ENCODE measurements at places on chromosomes 7 and 10.

- DNase-seq = no peak
Measured at GRCh38 chr7:24936121-24936824, 43.7 kb downstream of the OSBPL3 start.

DNA sequence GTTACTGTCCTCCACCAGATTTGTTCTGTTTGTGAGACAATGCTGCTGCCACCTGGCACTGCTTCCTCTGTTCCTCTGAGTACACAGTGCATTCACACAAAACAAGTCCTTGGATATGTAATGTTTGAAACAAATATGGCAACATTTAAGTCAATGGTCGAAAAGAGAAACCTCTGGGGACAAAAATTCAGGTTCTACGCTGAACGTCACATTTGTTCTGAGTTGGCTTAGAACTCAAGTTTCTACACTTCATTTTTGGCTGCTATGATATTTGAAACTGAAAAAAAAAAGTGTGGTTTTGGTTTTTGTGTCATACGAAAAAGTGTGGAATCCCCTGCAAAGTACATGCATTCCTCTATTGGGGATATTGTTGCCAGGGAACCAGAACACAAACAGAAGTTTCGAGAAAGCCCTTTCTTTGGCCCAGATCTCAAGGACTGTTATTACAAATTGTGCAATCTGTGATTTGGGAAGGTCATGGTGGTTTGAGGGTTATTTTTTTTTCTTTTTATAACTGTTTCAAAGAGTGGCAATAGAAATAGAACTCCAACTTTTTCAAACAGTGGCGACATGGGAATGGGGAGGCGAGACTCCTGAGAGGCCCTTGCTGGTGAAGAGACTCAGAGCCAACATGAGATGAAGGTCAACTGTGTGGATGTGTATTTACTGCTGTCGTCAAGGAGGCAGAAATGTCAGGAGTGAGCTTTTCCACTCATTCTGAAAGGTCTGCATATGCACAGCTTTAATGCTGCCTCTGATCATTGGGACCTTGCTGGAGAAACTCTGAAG lies 127.5 kb downstream of the CUBN start:
- peak; percentile 70 for DNase-seq

GRCh38 chr7:55545496-55545895 lies 26.8 kb downstream of the VOPP1 start:
- DNase-seq = no peak

DNA sequence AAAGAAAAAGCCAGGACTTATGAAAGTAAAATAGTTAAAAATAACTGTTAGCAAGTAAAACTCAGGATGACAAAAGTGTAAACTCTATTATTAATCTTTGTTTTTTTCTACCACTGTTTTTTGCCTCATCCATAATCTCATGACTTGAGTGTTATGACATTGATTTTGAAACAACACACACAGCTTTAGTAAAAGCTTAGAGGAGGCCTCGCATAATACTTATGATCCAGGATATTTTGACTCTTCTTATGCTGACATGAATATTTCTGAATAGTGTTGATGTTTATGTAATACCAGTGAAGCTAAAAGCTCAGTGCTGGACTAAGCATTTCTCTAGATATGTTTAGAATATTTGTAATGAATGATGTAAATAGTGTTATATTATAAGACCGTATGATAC lies 10.5 kb downstream of the KAT6B start:
- no peak for DNase-seq

GRCh38 chr10:1163204-1163660 lies 107.0 kb downstream of the WDR37 start:
- no peak for DNase-seq

- DNase-seq = no peak
Measured at GRCh38 chr7:70092314-70093204, 494.3 kb downstream of the AUTS2 start.

- no peak for DNase-seq
Measured at GRCh38 chr7:116273283-116273917, 63.1 kb downstream of the TES start.

DNA sequence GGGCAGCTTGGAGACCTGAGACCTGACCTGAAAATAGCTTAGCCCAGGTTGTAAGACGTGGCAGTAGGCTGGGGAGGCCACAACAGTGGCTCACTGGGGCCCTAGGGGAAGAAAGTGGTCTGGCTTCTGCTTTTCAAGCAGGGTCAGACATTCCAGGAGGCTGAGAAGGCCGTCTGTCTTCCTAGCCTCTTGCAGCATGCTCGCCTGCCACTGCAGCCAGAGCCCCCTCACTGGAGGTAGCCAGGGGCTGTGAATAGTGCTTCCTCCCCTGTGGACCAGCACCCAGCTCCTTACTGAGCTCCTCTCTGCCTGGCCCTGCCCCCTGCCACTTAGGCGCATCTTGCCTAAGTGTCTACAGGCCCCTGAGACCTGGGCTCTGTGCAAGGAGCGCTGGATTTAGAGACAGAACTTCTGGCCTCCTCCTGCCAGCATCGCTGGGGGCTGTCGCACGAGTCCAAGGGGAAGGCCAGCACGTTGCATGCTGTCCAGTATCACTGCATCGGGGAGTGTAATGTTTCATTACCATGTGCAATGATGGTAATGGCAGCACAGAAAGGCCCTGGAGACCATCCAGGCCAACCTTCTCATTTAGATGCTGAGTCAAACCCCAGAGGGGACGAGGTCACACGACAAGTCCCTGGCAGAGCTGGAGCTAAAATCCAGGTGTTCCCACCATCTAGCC lies 12.7 kb downstream of the ZMIZ1 start:
- no peak for DNase-seq

- no peak for DNase-seq
Measured at GRCh38 chr10:113059371-113059780, 109.3 kb downstream of the TCF7L2 start.

DNA sequence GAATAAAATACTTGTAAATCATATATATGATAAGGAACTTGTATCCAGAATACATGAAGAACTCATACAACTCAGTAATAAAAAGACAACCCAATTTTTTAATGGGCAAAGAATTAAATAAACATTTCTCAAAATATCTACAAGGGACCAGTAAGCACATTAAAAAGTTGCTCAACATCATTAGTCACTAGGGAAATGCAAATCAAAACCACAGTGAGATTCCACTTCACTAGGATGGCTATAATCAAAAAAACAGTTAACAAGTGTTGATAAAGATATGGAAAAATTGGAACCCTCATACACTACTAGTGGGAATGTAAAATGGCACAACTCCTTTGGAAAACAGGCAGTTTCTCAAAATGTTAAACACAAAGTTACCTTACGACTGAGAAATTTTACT lies 40.3 kb upstream of the YAE1 start:
- no peak for DNase-seq

DNA sequence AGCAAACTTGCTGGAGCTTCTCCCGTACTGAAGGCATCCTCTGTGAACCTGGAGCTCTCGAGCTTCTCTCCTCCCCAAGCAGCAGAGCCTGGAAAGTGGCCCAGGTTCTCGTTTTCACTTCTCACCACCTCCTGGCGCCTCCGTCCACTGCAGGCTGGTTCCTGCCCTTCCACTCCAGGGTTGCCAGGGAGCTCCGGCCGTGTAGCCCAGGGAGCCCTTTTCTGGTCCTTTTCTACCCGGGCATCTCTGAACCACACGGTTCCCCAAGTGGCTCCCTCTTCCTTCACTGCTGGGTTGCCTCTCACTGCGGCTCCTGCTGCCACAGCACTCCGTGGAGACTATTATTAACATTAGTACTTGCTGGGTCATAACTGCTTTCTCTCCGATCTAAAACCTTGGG lies 208.6 kb upstream of the PPP2R2D start:
- no peak for DNase-seq

DNA sequence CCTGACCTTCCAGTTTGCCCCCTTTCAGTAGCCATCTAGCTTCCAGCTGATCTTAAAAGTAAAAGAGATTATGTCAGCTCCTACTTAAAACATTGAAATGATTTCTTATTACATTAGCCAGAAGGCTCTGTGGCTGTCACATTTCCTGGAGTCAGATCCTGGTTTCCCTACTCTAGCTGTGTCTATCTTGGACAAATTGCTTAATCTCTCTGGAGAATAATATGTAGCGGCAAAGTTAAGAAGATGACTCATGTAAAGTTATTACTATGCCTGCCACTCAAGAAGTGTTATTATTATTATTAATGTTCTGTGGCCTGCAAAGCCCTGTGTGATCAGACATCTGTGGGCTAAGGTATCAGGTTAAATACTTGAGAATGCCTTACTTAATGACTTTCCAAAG lies 107.2 kb downstream of the RUNDC3B start:
- DNase-seq = no peak

DNA sequence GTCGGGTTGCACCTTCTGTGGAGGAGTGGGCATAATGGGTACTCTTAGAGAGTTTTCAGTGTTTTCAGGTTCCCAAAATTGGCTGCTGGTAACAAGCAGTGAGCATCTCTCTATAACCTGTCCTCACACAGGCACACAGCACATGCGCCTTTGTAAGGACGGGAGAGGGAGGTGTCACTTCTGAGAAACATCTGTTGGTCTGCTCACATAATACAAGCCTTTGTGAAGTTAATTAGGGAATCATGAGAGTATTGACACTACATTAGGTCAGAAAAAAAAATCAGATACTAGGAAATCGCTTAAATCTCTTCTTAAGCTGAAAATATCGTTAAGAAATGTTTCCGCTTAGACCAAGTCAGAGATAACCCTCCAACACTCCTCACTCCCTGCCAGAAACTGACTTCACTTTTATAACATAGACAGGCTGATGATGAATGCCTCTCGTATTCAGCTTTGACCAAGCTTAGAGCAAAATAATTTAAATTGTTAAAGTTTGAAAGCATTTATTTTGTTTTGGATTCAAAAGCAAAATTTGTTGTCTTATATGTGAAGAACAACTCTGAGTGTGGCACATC lies 769.7 kb downstream of the TNS3 start:
- DNase-seq = no peak

DNA sequence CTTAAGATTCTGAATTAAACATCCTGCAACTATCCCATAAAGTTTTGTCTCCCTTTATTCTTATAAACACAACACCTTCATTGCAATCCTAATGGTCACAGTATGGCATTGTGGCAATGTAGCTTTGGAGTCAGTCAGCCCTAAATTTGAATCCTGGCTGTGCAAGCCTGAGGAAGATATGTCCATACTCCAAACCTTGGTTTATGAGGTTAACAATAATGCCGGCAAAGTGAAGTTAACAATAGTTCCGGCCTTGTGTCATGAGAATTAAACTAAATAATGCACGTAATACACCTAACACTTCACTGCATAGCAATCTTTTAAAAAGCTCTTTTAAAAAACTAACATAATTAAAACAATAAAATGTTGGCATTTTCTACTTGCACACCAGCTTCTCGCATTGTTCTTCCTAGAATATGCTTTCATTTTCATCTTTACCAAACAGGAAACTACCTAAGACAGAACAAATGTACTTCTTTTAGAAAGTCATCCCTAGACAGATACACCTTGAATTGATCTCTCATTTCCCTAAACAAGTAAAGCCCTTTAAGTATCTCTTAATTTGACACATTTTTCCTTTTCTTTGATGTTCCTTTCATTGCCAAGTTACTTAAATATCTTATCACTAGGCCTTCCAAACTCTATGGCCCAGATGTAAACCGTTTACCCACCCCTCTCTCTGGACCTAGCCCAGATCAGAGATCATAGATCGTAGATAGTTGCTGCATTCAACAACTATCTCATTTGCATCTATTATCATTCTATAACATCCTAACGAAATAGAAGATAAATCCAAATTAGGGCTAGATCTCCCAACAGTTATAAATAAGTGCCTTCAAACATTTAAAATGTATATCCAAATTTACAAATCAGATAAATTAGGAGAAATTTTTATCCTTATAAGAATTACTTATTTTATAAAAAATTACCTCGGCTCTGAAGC lies 66.7 kb downstream of the CREB3L2 start:
- DNase-seq = no peak

- DNase-seq = no peak
Measured at GRCh38 chr7:86814661-86815379, 171.1 kb downstream of the GRM3 start.

- no peak for DNase-seq
Measured at GRCh38 chr10:43117777-43118583, 20.3 kb upstream of the CSGALNACT2 start.

DNA sequence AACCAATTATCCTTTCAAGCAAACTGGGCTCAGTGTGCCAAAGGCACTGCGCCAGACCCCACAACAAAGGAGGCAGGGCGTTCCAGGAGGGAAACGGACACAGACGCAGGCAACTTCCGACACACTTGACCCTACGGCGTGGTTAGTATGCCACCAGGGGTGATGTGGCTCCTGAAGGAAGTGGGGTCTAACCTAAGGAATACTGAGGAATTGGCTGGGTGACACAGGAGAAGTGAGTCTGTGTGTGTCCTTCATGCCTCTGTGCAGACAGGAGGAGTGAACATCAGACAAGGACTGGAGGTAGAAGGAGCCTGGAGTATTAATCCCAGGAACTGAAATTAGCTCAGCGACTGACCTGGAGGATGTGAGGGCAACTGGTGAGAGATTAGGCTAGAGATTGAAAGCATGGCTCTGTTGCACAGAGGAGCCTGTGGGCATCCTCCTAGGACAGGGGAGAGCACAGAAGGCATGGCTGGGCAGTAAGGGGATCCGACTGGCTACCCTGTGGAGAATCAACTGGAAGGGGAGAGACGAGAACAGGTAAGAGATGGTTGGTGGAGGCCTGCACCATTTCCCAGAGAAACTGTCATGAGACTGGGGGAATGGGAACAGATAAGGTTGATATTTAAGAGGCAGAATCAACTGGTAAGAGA lies 27.8 kb downstream of the GSDME start:
- DNase-seq = no peak

DNA sequence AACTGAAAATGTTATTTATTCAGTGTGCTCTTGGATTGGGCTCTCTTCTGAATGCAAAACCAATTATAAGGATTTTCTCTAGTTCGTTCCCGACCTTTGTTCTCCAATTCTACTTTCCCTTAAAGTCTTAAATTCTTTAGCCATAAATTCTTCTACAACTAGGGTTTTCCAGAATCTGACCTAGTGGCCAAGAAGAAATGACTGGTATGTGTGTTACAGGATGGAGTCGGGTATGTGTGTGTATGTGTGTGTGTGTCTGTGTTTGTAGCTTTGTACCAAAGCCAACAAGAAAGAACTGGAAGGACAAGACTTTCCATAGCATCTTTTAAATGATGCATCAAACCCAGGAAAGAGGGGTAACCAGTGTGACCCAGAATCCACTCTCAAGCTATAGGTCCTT lies 25.8 kb upstream of the LEP start:
- no peak for DNase-seq

- DNase-seq = no peak
Measured at GRCh38 chr10:131196176-131196885, 115.2 kb downstream of the TCERG1L start.

DNA sequence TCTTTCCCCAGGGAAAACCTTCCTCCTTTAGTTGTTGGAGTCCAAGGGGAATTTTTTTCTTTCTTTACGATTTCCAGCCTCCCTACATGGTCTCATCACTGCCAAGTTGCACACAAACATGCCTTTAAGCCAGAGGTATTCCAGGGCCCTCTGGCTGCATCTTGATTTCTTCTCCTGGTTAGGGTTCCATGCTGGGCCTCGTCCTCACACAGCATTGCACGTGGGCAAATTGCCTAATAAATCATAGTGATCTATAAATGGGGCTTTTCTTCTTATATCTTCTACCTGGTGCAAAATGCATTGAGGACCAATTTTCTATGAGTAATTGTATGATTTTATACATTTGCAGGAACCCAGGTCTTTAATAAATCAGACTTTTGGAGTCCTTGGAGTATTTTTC lies 284.2 kb downstream of the C7orf25 start:
- DNase-seq = no peak

Data from lower leg skin (tissue), 4 donors.